Airway epithelial cell (primary cell): ENCODE measurements at places on chromosomes 2 and 18. TPM values are rescaled to one million over a fixed set of nuclear protein-coding genes. Genes with fewer than 3 reads are reported as not detected.

The SMC6 gene
- total RNA-seq: 15.3 and 23.7 TPM in 2 replicates

The LAMA3 gene
- total RNA-seq: 362 and 462 TPM in 2 replicates

The POTEI gene
- total RNA-seq: not detected in 2 replicates

The GCKR gene
- total RNA-seq: not detected in 2 replicates
